Sigmoid colon (tissue), 7 donors: ENCODE measurements at places on chromosomes 16 and 17. TPM values are rescaled to one million over a fixed set of nuclear protein-coding genes. Genes with fewer than 3 reads are reported as not detected.

The GNAO1 gene
- total RNA-seq: 28.8 TPM

The TEX19 gene
- not detected for total RNA-seq

DNA sequence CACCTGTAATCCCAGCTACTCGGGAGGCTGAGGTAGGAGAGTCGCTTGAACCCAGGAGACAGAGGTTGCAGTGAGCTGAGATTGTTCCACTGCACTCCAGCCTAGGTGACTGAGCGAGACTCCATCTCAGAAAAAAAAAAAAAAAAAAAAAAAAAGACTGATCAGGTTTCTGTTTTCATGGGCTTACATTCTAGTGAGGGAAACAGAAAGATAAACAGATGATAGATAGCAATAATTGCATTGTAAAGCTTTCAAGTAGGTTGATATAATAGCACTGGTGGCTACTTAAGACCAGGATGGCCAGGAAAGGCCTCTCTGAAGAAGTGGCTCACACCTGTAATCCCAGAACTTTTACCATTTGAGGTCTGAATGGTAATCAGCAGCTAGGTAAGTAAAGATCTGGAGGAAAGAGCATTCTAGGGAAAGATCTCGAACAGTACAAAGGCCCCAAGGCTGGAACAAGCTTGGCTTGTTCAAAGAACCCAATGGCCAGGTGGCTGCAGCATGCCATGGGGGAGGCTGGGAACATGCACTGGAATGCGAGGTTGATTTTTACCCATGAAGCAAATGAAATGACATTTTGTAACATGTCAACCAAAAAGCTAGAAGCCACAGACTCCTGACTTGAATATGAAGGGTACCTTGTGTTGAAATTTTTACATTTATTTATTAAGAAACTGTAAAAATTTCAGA is 108.3 kb upstream of the DHX40 start:
- no peaks in the 10 kb centered on the region for H3K36me3 ChIP-seq
- no peaks in the 10 kb centered on the region for H3K4me1 ChIP-seq
- DNase-seq: no peak
- no peaks in the 10 kb centered on the region for H3K27me3 ChIP-seq

DNA sequence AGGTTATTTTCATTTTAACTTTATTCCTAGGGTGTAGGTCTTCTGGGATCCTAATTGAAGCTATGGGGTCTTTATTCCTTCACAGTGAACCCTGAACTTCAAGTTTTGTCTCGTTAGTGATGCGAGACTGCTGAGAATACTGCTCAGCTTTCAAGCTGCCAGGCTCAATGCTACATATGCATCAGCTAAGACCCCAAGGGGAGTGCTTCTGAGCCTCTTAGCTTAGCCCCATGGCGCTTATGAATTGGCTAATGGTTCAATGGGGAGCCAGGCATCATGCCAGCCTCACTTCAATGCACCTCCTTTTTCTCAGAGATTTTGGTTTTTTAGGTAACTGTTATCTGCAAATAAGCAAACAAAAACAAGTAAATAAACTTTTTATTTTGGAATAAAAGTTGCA is 94.1 kb upstream of the SIAH1 start:
- H3K4me3 ChIP-seq: no peak overlapping the region
- no peak overlapping the region for H3K27ac ChIP-seq
- no peaks in the 10 kb centered on the region for H3K27me3 ChIP-seq
- DNase-seq: no peak
- no peaks in the 10 kb centered on the region for H3K36me3 ChIP-seq

GRCh38 chr17:1640329-1641064 is 5.0 kb downstream of the SCARF1 start:
- H3K27me3 ChIP-seq: no peaks in the 10 kb centered on the region
- H3K4me3 ChIP-seq: no peak overlapping the region
- DNase-seq: no peak
- no peaks in the 10 kb centered on the region for H3K4me1 ChIP-seq
- H3K36me3 ChIP-seq: no peaks in the 10 kb centered on the region
- H3K27ac ChIP-seq: no peak overlapping the region
